MV-4-11 (cell line): ENCODE measurements at places on chromosomes 2 and 18.

- peak; percentile 23 for DNase-seq
These were observed 964 bp upstream of the GALNT3 start for GRCh38 chr2:165795011-165795410.

GRCh38 chr2:211469664-211470059, 913.3 kb downstream of the CPS1 start:
- no peak for DNase-seq

GRCh38 chr2:138621139-138621538, 119.6 kb downstream of the SPOPL start:
- no peak for DNase-seq

DNA sequence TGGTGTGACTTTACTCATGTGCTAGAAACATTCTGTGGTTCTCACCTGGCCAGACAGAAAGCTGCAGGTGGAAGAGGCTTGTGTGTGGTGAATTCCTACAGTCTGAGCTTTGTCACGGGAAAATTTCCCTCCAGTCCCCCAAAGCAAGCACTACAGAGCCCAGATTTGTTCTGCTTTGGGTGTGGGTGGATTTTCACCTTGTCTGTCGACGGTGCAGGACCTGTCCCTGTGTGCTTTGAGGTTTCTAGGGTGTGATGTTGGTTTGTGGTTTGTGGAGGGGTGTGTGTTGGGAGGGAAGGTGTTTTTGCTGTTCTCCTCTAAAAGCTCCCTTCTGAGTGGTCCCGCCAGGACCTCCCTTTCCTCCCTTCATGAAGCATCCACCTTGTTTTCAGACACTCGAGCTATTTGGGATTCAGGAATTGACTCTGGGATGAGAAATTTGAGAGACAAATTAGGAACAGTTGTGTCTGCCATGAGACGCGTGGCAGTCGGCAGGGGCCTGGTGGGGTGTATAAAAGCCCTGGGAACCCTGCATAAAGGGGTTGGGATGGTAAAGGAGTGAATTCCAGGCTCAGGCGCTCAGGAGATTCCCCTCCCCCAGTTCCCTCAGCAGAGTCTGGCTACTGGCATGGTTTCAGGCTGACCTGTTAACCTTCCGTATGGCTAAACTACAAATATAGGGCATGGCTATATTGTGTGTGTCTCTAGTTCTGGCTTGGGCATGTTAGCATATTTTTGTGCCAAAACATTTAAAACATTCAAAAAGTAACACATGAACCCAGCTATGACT, 65.5 kb downstream of the DGKD start:
- no peak for DNase-seq

GRCh38 chr2:210718503-210718902, 162.1 kb downstream of the CPS1 start:
- DNase-seq = no peak

DNA sequence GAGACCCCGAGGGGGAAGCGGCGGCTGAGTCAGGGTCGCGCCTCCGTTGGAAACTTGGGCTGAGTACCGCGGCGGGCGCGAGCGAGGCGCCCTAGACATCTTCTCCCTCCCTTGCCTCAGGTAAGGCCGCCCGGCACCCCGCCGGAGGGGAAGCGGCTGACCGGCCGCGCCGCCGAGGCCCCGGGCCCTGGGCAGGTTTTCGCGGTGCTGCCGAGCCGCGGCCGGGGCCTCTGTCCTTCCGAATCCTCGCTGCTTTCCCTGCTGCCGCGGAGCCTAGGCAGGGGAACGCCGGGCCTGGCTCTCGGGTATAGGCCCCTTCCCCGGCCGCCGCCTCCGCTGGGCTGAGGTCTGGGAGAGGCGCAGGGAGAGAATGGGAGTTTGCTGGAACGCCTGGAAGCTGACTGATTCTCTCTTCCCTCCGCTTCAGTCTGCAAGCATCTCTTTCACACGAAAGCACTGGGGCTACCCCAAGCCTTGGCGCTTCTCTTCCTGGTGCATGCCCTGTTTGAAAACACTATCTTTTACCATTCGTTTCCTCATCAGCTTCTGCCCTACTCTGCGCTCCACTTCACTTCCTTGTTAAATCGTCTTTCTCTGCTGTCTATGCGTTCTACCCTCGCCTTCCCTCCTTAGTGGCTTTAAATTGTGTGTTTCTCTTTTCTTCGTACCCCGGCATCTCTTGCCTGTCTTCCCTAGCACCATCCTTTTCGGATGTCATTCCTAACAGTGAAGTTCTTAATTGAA, 652 bp downstream of the PPM1B start:
- peak; percentile 71 for DNase-seq

- no peak for DNase-seq
These were observed 748 bp downstream of the FMNL2 start for GRCh38 chr2:152335726-152336118.

DNA sequence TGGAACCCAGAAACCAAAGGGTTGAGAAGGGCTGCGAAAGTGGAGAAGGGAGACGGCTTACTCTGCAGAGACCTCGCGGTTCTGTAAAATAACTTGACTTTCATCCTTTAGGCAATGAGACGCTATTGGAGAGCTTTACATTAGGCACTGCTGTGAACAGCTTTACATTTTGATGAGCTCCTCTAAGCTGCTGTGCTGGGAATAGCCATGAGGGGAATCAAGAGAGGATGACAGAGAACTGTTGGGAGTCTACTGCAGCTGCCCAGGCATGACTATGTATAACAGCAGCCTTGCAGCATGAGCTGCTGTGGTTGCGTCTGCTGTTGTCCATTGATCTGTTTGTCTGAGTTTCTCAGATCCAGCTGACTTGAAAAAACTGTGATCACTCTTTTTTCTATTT, 310.8 kb upstream of the MAP2 start:
- no peak for DNase-seq

DNA sequence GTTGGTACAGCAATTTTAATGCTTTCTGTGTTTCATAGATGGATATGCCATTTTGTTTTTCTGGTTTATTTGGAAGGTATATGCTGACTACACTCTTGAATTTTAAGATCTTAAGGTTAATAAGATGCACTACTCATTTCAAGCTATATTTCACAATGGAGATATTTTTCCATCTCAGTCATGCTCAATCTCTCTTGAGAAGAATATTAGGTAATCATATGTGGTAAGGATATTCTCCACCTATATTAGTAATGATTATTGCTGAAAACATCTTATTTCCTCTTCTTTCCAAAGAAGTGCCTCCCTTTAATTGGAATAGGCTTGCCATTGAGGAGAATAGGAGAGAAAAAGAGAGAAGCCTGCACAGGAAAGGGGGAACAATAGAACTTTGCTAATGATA, 40.1 kb downstream of the EPB41L3 start:
- DNase-seq = no peak

GRCh38 chr2:24544456-24545115, 53.5 kb downstream of the NCOA1 start:
- DNase-seq = no peak

- peak; percentile 97 for DNase-seq
These were observed 91.9 kb downstream of the MRPS9 start for GRCh38 chr2:105129722-105130232.

- no peak for DNase-seq
These were observed 97.9 kb upstream of the IL1R2 start for GRCh38 chr2:101893681-101894381.

DNA sequence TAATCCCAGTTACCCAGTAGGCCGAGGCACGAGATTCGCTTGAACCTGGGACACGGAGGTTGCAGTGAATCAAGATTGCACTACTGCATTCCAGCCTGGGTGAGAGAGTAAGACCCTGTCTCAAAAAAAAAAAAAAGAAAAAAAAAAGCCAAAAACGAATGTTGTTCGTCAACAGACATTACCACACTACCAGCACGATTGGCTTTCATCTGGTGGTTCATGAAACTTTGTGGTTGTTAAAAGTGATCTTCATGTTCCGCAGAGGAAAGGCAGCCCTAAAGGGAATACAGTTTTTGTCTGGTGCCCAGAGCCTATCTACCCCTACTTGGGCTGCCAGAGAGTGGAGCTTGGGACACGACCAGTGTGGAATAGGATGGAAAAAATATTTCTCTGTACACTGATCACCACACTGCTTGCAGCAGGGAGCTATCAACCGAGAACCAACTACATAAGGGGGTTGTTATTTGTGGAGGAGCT, 13.6 kb upstream of the CXCR4 start:
- peak; percentile 87 for DNase-seq

- no peak for DNase-seq
These were observed 70.0 kb upstream of the ATP5MC3 start for GRCh38 chr2:175251425-175252041.

- DNase-seq = peak; percentile 55
These were observed 5.8 kb upstream of the CTDSP1 start for GRCh38 chr2:218393750-218394290.

DNA sequence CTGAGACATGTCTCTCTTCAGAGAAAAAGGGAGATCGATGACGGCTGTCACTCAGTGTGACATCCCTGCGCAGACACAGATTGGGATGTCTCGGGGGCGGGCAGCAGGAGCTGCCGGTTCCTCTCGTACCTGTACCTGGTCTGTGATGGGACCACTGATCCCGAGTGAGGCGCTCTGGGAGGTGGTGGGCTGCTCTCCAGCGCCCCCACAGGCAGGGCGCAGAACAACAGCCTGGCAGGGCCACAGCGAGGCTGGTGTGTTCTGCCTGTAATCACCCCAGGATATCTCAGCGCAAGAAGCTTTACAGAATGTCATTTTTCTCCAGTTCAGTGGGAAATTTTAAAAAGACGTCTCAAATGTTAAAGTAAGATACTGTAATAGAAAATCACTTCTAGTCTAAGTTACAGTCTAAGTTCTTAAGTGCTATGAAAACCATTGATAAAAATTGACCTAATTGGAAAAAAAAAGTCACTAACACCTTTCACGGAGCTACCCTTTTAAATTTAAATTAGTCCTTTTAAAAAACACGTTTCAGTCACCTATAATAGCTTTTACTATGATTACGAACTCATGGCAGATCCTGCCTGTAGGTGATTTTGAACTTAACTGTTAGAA, 189.8 kb downstream of the SNTG2 start:
- DNase-seq = no peak

DNA sequence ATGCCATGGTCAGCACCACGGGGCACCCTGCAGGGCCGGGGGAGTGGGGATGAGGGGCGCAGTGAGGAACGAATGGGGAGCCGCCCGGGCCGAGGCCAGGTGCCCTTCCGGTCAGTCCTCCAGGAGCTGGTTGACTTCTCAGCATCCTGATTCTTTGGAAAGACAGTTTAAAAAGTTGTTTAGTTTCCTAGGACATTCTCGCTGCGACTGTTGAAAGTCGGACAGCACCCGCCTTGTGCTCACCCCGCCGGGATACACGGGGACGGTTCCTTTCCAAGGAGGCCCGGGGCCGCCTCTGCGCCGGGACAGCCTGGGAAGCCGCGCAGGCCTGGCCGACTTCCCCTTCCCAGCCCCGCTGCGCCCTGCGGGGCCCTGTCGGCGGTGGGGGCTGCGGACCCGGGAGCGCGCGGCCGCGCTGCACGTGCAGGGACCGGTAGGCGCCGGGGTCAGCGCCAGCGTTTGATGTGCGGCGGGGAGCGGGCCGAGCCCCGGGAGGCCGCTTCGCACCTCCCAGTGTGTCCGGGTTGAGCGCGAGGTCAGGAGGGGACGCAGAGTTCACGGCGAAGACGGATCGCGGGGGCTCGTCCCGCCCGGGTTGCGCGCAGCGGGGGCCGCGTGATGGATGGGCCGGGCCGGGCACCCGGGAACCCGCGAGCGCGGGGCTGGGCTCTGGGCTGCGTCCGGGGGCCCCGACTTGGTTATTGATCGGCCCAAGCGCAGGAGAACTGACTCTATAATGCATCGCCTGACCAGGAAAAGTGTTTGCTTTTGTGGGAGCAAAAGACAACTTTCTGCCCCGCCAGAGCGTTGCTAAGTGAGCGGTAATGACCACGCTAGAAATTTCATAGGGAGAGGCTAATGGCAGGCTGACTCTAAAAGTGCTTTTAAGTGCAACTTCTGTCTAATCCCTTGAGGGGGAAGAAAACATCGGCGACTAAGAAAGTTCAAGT, 28.0 kb upstream of the SMIM21 start:
- DNase-seq = no peak

DNA sequence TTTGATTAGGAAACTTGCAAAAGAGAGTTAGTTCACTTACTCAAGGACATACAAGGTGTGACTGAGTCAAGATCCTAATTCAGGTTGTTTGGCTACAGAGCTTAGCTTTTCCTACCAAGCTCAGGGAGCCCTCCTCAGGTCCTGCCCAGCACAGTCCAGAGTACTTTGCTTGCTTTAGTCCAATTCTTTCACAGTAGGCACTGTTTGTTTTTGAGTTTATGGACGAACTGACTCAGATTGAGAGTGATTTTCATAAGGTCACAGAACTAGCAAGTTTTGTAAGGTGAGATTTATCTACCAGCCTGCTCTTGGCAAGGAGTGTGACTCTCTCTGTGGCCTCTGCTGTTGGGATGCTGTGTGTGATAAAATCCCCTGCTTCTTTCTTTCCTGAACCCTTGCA, 310.5 kb downstream of the PTPRM start:
- DNase-seq = no peak

GRCh38 chr2:70620020-70620419, 66.4 kb upstream of the TGFA start:
- no peak for DNase-seq

DNA sequence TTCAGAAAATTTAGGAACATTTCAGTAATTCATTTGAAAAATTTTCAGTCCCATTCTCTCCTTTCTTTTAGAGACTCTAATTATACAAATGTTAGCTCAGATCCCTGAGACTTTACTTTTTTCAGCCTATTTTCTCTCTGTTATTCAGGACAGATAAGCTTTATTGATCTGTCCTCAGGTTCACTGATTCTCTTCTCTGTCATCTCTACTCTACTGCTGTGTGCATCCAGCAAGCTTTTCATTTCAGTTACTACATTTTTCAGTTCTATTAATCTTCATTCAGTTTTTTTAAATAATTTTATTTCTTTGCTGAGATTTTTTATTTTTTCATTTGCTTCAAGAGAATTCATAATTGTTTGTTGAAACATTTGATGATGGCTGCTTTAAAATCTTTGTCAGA, 22.1 kb upstream of the PIK3C3 start:
- DNase-seq = no peak

DNA sequence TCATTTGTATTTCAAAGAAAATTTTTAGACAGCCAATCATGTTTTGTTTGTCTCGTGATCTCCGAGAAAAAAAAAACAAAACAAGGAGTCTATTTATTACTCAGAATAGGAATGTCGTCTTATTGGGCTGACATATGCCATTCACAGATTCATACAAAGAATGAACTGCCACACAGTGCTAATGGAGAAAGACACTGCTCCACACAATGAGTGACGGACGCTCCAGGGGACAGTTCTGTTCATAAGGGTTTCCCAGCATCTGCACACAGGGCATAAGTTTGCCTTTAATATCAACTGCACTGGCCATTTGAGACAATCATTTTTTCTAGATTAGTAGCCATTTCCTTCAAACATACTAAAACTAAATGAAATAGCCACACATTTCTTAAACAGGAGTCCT, 3.4 kb downstream of the SERTAD2 start:
- no peak for DNase-seq

DNA sequence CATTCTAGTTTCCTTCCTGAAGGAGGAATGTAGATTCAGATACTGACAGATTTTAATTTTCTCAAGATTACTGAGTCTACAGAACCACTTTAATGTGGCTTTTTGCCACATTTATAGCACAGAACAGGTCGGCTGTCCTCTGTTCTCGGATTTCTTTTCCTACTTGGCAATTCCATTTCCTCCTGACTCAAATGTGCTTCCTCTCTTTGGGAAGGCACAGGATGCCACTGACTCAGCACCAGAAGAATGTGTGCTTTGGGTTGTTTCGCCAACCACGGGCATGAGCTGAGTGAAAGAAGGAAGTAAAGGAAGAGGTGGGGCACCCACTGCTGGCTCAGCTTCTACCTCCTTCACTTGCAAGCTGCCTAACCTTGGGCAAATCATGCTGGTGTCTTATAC, 970.6 kb upstream of the ACVR2A start:
- no peak for DNase-seq
